ENCODE measurements at places on chromosomes 3 and 15. TPM values are rescaled to one million over a fixed set of nuclear protein-coding genes. Genes with fewer than 3 reads are reported as not detected.

The EEFSEC gene
- 16.7 TPM for total RNA-seq

The RARB gene
- total RNA-seq: not detected

The ACTL6A gene
- 23.1 TPM for total RNA-seq

The ANKRD34C gene
- not detected for total RNA-seq

The RHCG gene
- not detected for total RNA-seq

The TMEM202 gene
- not detected for total RNA-seq

The TRIM42 gene
- not detected for total RNA-seq

The EEF1AKMT4 gene
- total RNA-seq: 0.79 TPM

The GOLGA6B gene
- not detected for total RNA-seq

The ZBTB47 gene
- 3.0 TPM for total RNA-seq

The PAQR5 gene
- 0.59 TPM for total RNA-seq

The SPINK8 gene
- not detected for total RNA-seq

The C3orf49 gene
- total RNA-seq: not detected

The SUCLG2 gene
- total RNA-seq: 55.8 TPM

The CCR4 gene
- 1.4 TPM for total RNA-seq

The FANCD2OS gene
- not detected for total RNA-seq

The GOLGA8J gene
- 1.2 TPM for total RNA-seq

The ZNF860 gene
- 0.10 TPM for total RNA-seq

The TEX264 gene
- 46.8 TPM for total RNA-seq

The SLC12A8 gene
- total RNA-seq: 0.61 TPM

The MTFMT gene
- 9.3 TPM for total RNA-seq

The ADPRH gene
- 6.2 TPM for total RNA-seq

The SAMMSON gene
- not detected for total RNA-seq

The FES gene
- 52.5 TPM for total RNA-seq

The VIPR1 gene
- 2.3 TPM for total RNA-seq

The CHL1 gene
- not detected for total RNA-seq

The NPAP1 gene
- not detected for total RNA-seq

The TM6SF1 gene
- 15.5 TPM for total RNA-seq

The FBLN2 gene
- 2.7 TPM for total RNA-seq

The CRYGS gene
- 3.4 TPM for total RNA-seq

The GHSR gene
- 0.63 TPM for total RNA-seq

Data from natural killer cell (primary cell).